GF-D8 (cell line): ENCODE measurements at places on chromosomes 2 and 18.

DNA sequence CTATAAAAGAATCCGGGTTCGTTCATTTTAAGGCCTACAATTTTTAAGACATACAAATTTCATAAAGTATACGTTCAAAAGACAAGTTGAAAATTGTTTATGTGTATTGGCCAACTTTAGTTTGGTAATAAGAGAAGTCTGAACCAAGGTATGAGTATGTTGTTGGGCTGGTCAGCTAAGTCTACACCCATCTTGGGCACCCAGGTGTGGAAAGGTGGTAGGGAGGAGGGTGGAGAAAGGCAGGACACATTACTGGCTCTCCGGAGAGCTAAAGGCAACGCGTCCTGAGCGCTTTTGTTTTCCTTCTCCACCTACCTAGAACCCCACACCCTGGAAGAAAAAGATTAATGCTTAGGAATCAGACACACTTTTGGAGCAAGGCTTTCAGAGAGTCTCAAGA, 899 bp upstream of the PELI1 start:
- DNase-seq = no peak

- DNase-seq = no peak
Observed at GRCh38 chr2:192500550-192501200, 305.9 kb upstream of the TMEFF2 start.

- DNase-seq = no peak
Observed at GRCh38 chr2:207750345-207750744, 19.4 kb downstream of the FZD5 start.

GRCh38 chr2:233936089-233936488, 18.9 kb downstream of the TRPM8 start:
- no peak for DNase-seq

- no peak for DNase-seq
Observed at GRCh38 chr2:233871432-233871831, 3.2 kb upstream of the MSL3B start.

- no peak for DNase-seq
Observed at GRCh38 chr2:201597397-201597796, 45.9 kb downstream of the TMEM237 start.

GRCh38 chr2:39160982-39161381, 40.1 kb upstream of the SOS1 start:
- no peak for DNase-seq

GRCh38 chr18:64474255-64474654, 325.4 kb upstream of the LINC00305 start:
- no peak for DNase-seq

- no peak for DNase-seq
Observed at GRCh38 chr2:120310136-120310535, 35.8 kb upstream of the INHBB start.

DNA sequence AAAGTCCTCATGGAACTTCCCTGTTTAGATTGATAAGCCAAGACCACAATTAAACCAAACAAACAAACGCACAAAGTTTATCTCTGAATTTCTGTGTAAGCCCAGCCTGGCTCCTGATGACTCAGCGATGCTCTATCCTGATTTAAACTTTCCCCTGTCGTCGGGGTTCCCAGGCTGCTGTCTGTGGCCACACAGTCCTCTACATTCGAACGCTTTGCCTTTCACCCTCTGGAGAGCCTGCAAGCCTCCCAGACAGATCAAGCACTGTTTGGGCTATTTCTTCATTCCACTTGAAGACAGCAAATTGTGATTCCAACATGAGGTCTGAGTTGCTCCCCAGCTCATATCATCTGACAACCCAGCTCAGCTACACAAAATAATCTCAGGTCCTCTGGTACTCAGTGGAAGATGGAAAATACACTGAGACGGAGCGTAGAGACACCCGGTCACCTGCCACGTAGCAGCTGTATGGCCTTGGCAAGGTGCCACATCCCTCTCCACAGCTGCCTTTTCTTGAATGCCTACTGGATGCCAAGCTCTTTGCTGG, 51.2 kb downstream of the CYRIA start:
- DNase-seq = no peak

GRCh38 chr2:216698895-216699294, 3.5 kb upstream of the IGFBP5 start:
- DNase-seq = no peak

DNA sequence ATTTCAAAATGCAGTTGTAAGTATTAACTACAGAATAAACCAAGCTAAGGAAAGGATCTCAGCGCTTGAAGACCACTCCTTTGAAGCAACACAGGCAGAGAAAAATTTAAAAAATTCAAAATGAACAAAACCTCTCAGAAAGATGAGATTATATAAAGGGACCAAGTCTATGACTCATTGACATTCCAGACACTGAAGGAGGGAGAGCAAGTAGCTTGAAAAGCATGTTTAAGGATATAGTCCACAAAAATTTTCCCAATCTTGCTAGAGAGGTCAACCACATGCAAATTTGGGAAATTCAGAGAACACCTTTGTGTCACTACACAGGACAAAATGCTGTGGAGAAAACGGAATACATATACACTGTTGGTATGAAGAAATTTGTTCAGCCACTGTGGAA, 112.6 kb upstream of the MC4R start:
- no peak for DNase-seq

GRCh38 chr2:150485114-150485870, 2.2 kb downstream of the RND3 start:
- DNase-seq = no peak

DNA sequence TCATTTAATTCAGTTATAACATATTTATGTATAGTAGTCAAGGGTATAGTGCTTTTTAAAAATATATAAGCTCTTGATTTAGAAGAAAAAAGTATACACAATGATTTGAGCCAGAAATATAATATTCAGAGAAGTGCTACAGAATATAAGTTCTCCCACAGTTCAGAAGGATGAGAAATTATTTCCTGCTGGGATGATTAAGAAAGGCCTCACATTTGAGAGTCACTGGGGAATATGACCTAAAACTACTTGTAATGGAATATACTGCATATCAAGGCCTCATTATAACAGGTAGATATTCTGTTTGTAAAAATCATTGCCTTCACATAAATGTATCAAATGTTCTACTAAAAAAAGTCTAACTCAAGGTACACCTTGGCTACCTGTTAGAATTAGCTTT, 203.5 kb downstream of the MBD2 start:
- DNase-seq = no peak

- DNase-seq = peak; percentile 55
Observed at GRCh38 chr2:65031341-65032018, 24.7 kb upstream of the CEP68 start.
